ENCODE measurements at places on chromosomes 12 and 14. TPM values are rescaled to one million over a fixed set of nuclear protein-coding genes. Genes with fewer than 3 reads are reported as not detected.

Gene HVCN1
- total RNA-seq: 1.3 TPM

Gene TESPA1
- not detected for total RNA-seq

Gene COX8C
- total RNA-seq: not detected

Gene RNASE2
- not detected for total RNA-seq

DNA sequence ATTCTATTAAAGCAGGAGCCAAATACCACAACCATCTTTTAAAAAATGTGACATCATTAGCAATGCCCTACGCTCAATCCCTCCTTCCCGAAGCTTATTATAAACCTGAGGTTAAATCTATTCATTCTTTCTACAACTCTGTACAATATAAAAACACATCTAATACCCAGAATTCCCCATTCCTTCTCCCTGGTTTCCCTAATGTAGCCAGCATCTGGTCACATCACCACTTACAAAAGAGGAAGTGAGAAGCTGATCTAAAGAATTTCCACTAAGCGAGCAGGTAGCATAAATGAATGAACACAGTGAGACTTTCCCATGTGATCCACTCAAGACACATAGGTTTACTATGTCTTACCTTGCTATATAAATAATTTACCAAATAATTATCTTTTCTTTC lies 90.4 kb downstream of the LRP6 start:
- no peak overlapping the region for H3K27ac ChIP-seq
- no peaks in the 10 kb centered on the region for H3K36me3 ChIP-seq

- H3K36me3 ChIP-seq: no peaks in the 10 kb centered on the region
- H3K4me1 ChIP-seq: no peaks in the 10 kb centered on the region
- H3K27ac ChIP-seq: no peak overlapping the region
- no peak for DNase-seq
- no peaks in the 10 kb centered on the region for H3K27me3 ChIP-seq
Measured at GRCh38 chr12:132302466-132303358, 26.7 kb downstream of the GALNT9 start.

DNA sequence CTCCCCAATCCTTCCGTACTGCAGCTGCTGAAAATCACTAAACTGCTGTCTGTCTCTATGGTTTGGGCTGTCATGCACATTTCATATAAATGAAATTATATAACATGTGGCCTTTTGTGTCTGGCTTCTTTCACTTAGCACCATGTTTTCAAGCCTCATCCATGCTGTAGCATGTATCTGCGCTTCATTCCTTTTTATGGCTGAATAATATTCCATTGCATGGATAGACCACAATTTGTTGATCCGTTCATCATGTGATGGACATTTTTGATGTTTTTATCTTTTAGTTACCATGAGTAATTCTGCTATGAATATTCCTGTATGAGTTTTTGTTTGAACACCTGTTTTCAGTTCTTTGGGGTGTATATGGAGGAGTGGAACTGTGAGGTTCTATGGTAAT lies 32.6 kb upstream of the MED13L start:
- DNase-seq: no peak
- peaks cover 5% of the 10 kb centered on the region for H3K4me1 ChIP-seq
- no peaks in the 10 kb centered on the region for H3K36me3 ChIP-seq
- no peaks in the 10 kb centered on the region for H3K27me3 ChIP-seq
- H3K4me3 ChIP-seq: no peak overlapping the region
- no peak overlapping the region for H3K27ac ChIP-seq

DNA sequence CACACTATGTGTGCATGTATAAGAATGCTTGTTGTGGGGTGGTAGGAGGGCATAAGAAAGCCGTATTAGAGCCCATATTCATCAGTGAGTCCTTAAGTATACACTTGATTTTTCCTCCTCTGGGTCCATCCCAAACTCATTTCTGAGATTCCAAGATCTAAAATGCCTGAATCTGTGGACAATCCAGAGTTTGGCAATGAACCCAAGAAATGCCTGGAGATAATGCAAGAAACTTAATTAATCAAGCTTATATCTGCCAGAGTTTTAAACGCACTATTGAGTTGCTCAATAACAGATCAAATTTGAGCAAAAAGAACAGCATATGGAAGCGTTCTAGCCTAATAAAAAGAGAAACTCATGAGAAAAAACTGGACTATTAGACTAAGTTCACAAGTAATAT lies 143.4 kb upstream of the NAV3 start:
- no peaks in the 10 kb centered on the region for H3K36me3 ChIP-seq
- no peak overlapping the region for H3K27ac ChIP-seq
- no peak for DNase-seq
- no peaks in the 10 kb centered on the region for H3K4me1 ChIP-seq
- H3K27me3 ChIP-seq: no peaks in the 10 kb centered on the region

- H3K4me3 ChIP-seq: no peak overlapping the region
- no peak for DNase-seq
- H3K27me3 ChIP-seq: no peaks in the 10 kb centered on the region
- H3K36me3 ChIP-seq: peaks cover 43% of the 10 kb centered on the region
- H3K4me1 ChIP-seq: no peaks in the 10 kb centered on the region
Measured at GRCh38 chr12:71780237-71780822, 25.7 kb downstream of the RAB21 start.

DNA sequence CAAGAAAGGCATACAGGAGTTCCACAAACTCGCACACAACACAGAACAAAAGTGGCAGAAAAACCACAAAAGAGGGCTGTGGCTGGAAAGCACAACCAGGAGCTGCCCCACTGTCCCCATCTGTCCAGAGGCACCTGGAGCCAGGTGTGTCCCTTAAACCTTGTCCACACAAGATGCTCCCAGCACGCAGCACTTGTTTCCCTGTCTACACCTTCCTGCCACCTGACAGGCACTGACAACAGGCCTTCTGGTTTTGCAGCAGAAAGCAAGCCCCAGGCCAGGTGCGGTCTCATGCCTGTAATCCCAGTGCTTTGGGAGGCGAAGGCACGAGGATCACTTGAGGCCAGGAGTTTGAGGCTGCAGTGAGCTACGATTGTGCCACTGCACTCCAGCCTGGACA lies 3.6 kb downstream of the BTBD6 start:
- no peak for DNase-seq
- no peaks in the 10 kb centered on the region for H3K27me3 ChIP-seq
- H3K4me1 ChIP-seq: peaks cover 4% of the 10 kb centered on the region
- H3K4me3 ChIP-seq: no peak overlapping the region
- H3K36me3 ChIP-seq: peaks cover 38% of the 10 kb centered on the region
- H3K27ac ChIP-seq: no peak overlapping the region

GRCh38 chr12:30010071-30011052 lies 226.6 kb upstream of the TMTC1 start:
- H3K27me3 ChIP-seq: no peaks in the 10 kb centered on the region
- DNase-seq: no peak
- peaks cover 29% of the 10 kb centered on the region for H3K4me1 ChIP-seq
- peak overlapping the region; percentile 50 for H3K27ac ChIP-seq
- H3K4me3 ChIP-seq: no peak overlapping the region

- H3K4me1 ChIP-seq: no peaks in the 10 kb centered on the region
- no peak for DNase-seq
- no peak overlapping the region for H3K4me3 ChIP-seq
- H3K27me3 ChIP-seq: no peaks in the 10 kb centered on the region
Measured at GRCh38 chr14:81416981-81417380, 16.9 kb upstream of the STON2 start.

DNA sequence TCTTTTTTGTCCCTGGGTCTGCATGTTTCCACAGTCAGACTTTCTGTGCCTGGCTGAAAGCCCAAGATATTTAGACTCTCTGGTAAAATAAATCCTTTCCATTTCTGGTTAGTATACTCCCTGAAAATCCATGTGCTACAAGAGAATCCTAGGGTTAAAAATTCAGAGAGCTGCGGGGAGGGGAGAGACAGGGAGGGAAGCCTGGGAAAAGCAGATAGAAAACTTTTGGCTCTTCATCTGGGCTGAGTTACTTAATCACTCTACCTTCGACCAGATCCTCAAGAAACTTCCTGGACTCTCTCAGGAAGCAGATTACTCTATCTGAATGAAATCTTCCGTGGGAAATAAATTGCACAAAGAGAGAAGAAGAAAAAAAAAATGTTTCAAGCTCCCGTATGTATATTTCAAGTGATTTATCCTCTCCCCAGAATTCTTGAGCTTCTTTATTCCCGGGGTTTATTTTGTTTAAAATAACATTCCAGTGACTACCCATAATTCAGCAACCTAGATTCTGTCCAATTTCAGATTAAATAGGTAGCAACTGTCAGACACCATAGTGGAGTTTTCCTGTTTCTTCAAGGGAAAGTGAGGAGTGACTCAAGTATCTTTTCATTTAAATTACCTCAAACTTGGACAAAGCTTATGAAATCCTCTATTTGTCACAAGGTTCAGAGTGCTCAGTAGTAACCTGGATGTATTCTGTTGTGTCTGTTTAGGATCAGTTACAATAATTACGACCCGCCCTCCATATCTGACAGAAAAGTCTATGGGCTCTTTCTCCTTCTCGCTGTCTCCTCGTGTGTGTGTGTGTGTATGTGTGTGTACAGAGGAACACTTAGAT lies 163.7 kb downstream of the MYRFL start:
- H3K4me1 ChIP-seq: peaks cover 12% of the 10 kb centered on the region
- H3K27me3 ChIP-seq: no peaks in the 10 kb centered on the region
- peak overlapping the region; percentile 72 for H3K27ac ChIP-seq
- no peak for DNase-seq
- H3K4me3 ChIP-seq: peak overlapping the region; percentile 44
- no peaks in the 10 kb centered on the region for H3K36me3 ChIP-seq

GRCh38 chr14:104708606-104709268 lies 15.3 kb upstream of the ADSS1 start:
- no peaks in the 10 kb centered on the region for H3K27me3 ChIP-seq
- H3K4me1 ChIP-seq: peaks cover 13% of the 10 kb centered on the region
- H3K27ac ChIP-seq: peak overlapping the region; percentile 16
- DNase-seq: peak; percentile 86
- peaks cover 75% of the 10 kb centered on the region for H3K36me3 ChIP-seq

DNA sequence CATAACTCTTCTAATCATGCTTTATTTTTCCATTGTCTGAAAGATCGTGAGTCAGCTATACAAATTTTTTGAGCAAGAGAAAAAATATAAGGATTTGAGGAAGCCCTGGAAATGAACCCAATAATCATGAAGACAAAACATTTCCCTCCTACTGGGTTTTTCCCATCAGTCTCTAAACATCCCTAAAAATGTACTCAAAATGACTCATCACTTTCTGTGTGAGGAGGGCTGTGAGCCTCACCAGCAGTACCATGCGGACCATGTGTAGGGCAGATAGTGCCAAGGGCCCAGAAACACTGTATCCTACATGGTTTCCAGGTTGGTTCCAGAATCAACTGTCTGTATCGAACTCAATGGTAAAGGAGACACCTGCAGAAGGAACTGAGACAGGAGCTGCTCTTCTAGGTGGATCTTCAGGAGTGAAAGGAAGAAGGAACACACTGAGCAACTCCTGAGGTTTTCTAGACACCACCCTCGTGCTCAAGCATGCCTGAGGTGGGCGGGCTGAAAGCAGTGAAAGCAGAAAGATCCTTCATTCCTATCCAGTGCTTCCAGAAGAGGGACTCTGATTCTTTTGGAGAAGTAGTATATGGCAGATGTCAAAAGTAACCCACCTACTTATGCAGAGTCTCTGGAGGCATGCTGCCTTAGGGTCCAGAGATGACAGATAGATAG lies 48.6 kb upstream of the RHOJ start:
- no peaks in the 10 kb centered on the region for H3K4me1 ChIP-seq
- H3K27ac ChIP-seq: no peak overlapping the region
- no peaks in the 10 kb centered on the region for H3K27me3 ChIP-seq
- no peaks in the 10 kb centered on the region for H3K36me3 ChIP-seq

DNA sequence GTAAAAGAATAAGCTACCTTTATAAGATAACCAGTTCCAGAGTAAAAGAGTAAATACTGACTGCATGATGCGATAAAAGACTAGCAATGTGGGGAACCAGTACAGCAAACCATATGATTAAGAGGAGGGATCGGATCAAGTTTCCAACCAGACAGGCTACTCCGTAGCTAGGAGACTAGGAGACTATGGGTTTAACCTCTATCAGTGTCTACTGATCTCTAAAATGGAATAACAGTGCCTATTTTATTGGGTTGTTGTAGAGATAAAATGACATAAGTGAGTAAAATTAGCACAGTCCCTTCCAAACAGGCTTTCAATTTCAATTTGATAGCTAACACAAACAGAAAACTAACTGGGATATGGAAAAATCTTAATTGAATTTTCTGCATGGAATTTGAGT lies 76.0 kb downstream of the PAWR start:
- no peak overlapping the region for H3K4me3 ChIP-seq
- no peaks in the 10 kb centered on the region for H3K27me3 ChIP-seq
- H3K4me1 ChIP-seq: no peaks in the 10 kb centered on the region
- no peak for DNase-seq
- H3K27ac ChIP-seq: no peak overlapping the region
- peaks cover 6% of the 10 kb centered on the region for H3K36me3 ChIP-seq

DNA sequence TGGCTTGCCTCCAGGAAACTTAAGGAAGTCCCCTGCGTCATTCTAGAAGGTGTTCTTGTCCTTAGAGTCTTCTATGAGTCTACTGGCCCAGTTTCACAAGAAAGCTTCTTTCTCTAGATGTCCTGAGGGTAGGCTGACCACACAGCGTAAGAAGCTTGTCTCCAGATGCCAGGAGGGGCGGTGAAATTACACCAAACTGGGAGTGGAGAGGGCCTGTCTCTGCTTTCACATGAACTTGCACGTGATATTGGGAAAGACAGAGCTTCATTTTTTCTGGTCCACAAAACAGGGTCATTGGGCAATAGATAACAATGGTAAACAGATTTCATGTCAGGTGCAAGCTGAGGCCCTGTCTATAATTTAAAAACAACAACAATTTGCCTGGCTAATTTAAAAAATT lies 85.7 kb upstream of the TBX3 start:
- H3K27me3 ChIP-seq: no peaks in the 10 kb centered on the region
- H3K4me1 ChIP-seq: no peaks in the 10 kb centered on the region
- no peak overlapping the region for H3K4me3 ChIP-seq

- H3K4me3 ChIP-seq: no peak overlapping the region
- H3K36me3 ChIP-seq: no peaks in the 10 kb centered on the region
- no peak overlapping the region for H3K27ac ChIP-seq
- no peaks in the 10 kb centered on the region for H3K4me1 ChIP-seq
- H3K27me3 ChIP-seq: no peaks in the 10 kb centered on the region
- no peak for DNase-seq
Measured at GRCh38 chr14:69955855-69956845, 76.9 kb downstream of the SMOC1 start.

- no peak overlapping the region for H3K27ac ChIP-seq
- DNase-seq: no peak
- H3K27me3 ChIP-seq: no peaks in the 10 kb centered on the region
Measured at GRCh38 chr12:45431126-45431525, 215.2 kb downstream of the ANO6 start.

DNA sequence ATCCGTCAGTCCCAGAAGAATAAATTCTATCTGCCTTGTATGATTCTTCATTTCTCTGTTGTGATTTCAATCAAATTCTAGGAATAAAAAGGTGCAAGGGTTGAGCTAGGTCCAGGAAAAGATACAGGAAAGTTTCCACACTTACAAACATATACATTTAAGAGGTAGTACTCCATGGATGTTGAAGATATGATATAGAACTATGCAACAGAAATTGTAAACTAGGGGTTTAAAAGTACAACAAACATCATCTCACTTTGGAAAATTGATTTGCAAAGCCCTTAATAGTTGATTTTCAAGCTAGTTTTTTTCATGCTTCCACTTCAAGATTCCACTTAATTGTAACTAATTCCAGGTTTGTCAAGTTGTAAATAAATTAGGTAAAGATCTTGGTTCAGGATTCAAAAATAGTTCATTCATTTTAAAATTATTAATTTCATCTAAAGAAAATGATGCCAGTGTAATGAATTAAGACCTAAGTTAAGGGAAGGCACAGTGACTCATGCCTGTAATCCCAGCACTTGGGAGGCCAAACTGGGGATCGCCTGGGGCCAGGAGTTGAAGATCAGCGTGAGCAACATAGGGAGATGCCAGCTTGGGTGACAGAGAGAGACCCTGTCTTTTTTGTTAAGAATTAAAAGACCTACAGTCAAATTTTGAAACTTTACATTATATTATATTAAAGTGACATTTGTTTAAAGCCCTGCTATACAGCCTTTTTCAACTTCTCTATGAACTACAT lies at the start of gene OR6C70:
OR6C70 (minus strand) TSS at position 51 of the 742 bp plus-strand sequence; CDS start at position 51, 0 bp downstream.
- no peak for DNase-seq
- H3K4me1 ChIP-seq: no peaks in the 10 kb centered on the region
- no peaks in the 10 kb centered on the region for H3K27me3 ChIP-seq
- H3K4me3 ChIP-seq: no peak within 1 kb of the TSS
- H3K27ac ChIP-seq: no peak within 1 kb of the TSS

Measured in ascending aorta (tissue), 2 donors.